Hair follicle dermal papilla cell (primary cell): ENCODE measurements at places on chromosomes 12 and 14. TPM values are rescaled to one million over a fixed set of nuclear protein-coding genes. Genes with fewer than 3 reads are reported as not detected.

HSPA2 gene
- 29.2 and 30.2 TPM in 2 replicates for total RNA-seq

LTBR gene
- total RNA-seq = 117 and 121 TPM in 2 replicates

ADAM21 gene
- under 0.01 TPM in 1 of 2 replicates, not detected in the other for total RNA-seq

PPTC7 gene
- total RNA-seq = 11.2 and 12.7 TPM in 2 replicates

KCNA1 gene
- total RNA-seq = 0.12 and 0.49 TPM in 2 replicates
